ENCODE measurements at places on chromosomes 6 and 20.

DNA sequence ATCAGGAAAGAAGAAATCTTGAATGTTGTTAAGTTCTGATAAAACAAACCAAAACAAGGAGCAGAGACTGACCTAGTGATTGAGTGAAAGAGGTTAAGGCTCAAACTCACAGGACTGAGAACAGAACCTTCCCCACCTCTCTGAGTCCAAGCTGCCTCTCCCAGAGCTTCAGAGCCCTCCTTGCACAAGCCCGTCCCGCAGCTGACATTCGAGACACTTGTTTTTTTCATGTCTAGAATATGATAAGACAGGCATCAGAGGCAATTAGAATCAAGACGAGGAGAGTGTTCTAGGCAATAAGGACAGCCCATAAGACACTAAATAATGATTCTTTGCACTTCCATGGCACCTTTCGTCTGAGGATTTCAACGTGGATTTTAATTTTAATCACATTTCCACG is 140.6 kb downstream of the PXDC1 start:
- no peak for DNase-seq

GRCh38 chr6:25596928-25597818 is 54.8 kb upstream of the SCGN start:
- DNase-seq = peak; percentile 3

DNA sequence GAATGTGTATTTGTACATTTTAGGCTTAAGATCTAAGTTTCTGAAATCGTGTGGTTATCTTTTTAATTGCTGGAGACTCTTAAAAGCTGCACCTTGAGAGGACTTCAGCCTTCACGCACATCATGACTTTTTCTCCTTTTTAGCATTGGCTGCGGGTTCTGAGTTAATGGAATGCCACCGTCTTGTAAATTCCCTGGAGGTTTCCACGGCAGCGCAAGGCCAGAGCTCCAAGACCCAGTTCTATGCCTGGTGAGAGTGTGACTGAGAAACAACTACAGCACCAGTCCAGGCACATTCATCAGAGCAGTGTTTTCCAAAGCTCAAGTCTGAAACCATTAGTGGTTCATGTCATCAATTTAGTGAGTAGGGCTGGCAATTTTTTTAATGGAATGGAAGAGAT is 23.0 kb downstream of the PRR18 start:
- no peak for DNase-seq

DNA sequence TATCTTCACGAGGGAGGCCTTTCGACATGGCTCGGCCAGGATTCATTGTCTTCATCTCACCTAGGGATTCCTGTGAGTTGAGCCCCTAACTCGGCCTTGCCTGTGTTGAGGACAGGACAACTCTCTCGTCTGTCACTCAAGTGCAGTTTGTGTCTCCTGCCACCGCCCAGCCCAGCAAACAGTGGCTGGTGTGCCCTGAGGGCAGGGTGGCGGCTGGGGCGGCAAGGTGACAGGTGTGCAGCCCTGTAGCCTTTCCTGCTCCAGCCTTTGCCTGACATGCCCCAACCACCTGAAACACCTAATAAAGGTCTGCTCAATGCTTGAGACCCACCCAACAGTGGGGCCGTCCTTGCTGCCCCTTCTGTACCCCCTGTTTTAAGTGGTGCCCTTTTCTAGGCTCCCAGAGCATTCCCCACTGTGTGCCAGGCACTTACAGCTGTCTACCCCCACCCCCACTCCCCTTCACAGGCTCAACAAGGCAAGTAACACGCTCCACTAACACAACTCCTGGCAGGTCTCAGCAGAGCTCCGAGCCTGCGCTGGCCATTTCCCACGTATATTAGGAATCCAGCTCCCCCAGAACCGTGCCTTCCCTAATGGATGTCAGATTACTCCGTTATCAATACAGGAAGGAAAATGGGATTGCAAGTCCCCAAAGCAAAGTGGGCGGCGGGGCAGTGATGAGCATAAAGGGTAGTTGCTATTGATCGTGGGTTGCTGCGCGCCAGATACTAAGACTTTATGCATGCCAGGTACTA is 17.7 kb downstream of the GFRA4 start:
- DNase-seq = no peak

GRCh38 chr6:5343998-5344397 is 82.7 kb downstream of the FARS2 start:
- no peak for DNase-seq

Measured in cardiac fibroblast (primary cell).